Caco-2 (cell line): ENCODE measurements at places on chromosomes 2 and 18. TPM values are rescaled to one million over a fixed set of nuclear protein-coding genes. Genes with fewer than 3 reads are reported as not detected.

Gene SLC35F6
- 44.1 and 45.7 TPM in 2 replicates for total RNA-seq

- no peak overlapping the region for H3K4me3 ChIP-seq
- DNase-seq: no peak
- peaks cover 9% of the 10 kb centered on the region; the same call in 1 of the 2 replicates for H3K4me1 ChIP-seq
- no peak overlapping the region for H3K27ac ChIP-seq
These were observed 464.7 kb downstream of the MEIS1 start for GRCh38 chr2:66899648-66900047.

DNA sequence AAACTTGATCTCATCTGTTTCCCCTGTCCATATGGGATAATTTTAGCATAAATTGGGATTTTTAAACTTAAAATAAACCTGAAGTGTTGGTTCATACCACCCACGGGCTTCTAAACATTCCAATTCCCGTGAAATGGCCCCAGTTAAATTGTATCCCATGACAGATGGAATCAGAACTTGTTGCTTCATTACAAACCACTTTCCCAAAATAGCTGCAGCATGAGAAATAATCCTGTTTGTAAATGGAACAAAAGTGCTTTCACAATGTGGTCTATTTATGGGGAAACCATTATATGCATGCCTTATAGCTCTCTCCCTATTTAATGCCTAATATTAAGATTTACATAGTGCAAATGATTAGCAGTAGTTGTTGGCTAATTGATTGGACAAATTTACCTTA, 15.9 kb downstream of the SCG2 start:
- H3K36me3 ChIP-seq: no peaks in the 10 kb centered on the region
- no peak overlapping the region for H3K27ac ChIP-seq
- no peaks in the 10 kb centered on the region for H3K27me3 ChIP-seq
- no peak for DNase-seq
- H3K4me1 ChIP-seq: no peaks in the 10 kb centered on the region

DNA sequence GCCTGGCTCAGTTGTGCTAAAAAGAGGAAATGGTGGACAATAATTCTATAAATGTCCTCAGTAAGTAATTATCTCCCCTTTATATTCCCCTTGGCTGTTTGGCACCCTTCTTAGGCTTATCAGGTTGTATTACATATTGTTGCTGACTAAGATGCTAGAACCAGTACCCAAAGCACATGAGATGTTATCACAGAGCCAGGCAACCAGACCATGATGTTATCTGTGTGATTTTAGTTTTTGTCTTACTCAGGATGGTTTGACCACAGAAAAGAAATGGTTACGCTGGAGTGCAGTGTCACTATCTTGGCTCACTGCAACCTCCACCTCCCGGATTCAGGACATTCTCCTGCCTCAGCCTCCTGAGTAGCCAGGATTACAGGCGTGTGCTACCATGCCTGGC, 15.2 kb downstream of the R3HDM1 start:
- no peak overlapping the region for H3K4me3 ChIP-seq
- H3K4me1 ChIP-seq: no peaks in the 10 kb centered on the region
- H3K27me3 ChIP-seq: no peaks in the 10 kb centered on the region
- no peak overlapping the region for H3K27ac ChIP-seq
- H3K36me3 ChIP-seq: no peaks in the 10 kb centered on the region

Gene DNAJC27
- 5.1 and 6.1 TPM in 2 replicates for total RNA-seq

Gene CHRNA1
- total RNA-seq: not detected in 2 replicates

DNA sequence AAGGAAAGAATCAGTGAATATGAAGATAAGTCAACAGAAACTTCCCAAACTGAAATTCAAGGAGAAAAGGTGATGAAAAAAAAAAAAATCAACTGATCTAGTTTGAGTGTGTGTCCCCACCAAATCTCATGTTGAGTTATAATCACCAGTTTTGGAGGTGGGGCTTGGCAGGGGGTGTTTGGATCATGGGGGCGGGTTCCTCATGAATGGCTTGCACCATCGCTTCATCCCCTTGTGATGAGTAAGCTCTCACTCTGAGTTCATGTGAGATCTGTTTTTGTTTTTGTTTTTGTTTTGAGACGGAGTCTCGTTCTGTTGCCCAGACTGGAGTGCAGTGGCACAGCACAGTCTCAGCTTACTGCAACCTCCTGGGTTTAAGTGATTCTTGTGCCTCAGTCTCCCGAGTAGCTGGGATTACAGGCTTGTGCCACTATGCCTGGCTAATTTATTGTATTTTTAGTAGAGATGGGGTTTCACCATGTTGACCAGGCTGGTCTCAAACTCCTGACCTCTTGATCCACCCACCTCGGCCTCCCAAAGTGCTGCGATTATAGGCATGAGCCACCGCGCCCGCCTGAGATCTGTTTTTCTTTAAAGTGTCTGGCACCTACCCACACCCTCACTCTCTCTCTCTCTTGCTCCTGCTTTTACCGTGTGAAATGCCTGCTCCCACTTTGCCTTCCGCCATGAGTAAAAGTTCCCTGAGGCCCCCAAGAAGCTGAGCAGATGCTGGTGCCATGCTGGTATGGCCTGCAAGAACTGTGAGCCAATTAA, 4.0 kb upstream of the SLC66A2 start:
- H3K27me3 ChIP-seq: no peaks in the 10 kb centered on the region
- H3K36me3 ChIP-seq: no peaks in the 10 kb centered on the region

GRCh38 chr2:159828738-159829137, 30.7 kb upstream of the CD302 start:
- DNase-seq: no peak
- no peaks in the 10 kb centered on the region for H3K27me3 ChIP-seq
- H3K4me1 ChIP-seq: no peaks in the 10 kb centered on the region
- H3K36me3 ChIP-seq: no peaks in the 10 kb centered on the region

- H3K27ac ChIP-seq: no peak overlapping the region
- no peak for DNase-seq
- H3K27me3 ChIP-seq: no peaks in the 10 kb centered on the region
- no peak overlapping the region for H3K4me3 ChIP-seq
These were observed 55.4 kb upstream of the THUMPD2 start for GRCh38 chr2:39834426-39834825.

Gene MROH2A
- total RNA-seq: not detected in 2 replicates

DNA sequence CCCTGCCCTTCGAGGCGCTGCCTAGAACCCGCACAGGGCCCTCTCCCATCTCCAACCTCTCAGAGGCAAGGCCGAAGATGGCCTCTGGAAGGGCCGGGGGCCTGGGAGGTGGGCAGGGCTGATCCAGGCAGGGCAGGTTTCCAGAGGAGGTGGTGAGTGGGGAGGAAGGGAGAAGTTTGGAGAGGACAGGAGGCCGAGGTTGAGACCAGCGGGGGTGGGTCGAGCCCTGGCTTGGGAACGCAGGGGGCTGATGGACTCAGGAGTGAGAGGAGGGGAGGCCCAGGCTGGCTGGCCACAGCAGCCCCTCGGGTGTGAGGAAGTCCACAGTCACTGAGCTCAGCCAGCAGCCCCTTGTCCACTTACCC, 10.5 kb downstream of the CAPN10 start:
- no peaks in the 10 kb centered on the region; the same call in 1 of the 2 replicates for H3K36me3 ChIP-seq
- DNase-seq: no peak
- H3K27ac ChIP-seq: no peak overlapping the region

GRCh38 chr18:69538849-69539248, 138.2 kb downstream of the DOK6 start:
- no peak overlapping the region for H3K4me3 ChIP-seq
- no peaks in the 10 kb centered on the region for H3K27me3 ChIP-seq
- H3K36me3 ChIP-seq: no peaks in the 10 kb centered on the region
- no peak for DNase-seq
- no peak overlapping the region for H3K27ac ChIP-seq

Gene ZNF513
- total RNA-seq: 18.2 and 19.2 TPM in 2 replicates
